ENCODE measurements at places on chromosomes 16 and 17. TPM values are rescaled to one million over a fixed set of nuclear protein-coding genes. Genes with fewer than 3 reads are reported as not detected.

Gene PRPSAP1
- total RNA-seq: 32.6 TPM

Gene KIFC3
- 81.5 TPM for total RNA-seq

GRCh38 chr16:4676831-4677230 is 16.5 kb upstream of the NUDT16L1 start:
- no peaks in the 10 kb centered on the region for H3K4me1 ChIP-seq
- no peak for DNase-seq
- H3K27me3 ChIP-seq: peaks cover 4% of the 10 kb centered on the region
- H3K27ac ChIP-seq: no peak overlapping the region

GRCh38 chr17:74295625-74296547 is 21.9 kb downstream of the DNAI2 start:
- H3K4me1 ChIP-seq: no peaks in the 10 kb centered on the region
- no peaks in the 10 kb centered on the region for H3K36me3 ChIP-seq
- H3K27me3 ChIP-seq: no peaks in the 10 kb centered on the region
- H3K4me3 ChIP-seq: no peak overlapping the region

Gene CCDC102A
- 4.2 TPM for total RNA-seq

- no peak overlapping the region for H3K4me3 ChIP-seq
- H3K36me3 ChIP-seq: peaks cover 39% of the 10 kb centered on the region
- H3K4me1 ChIP-seq: peaks cover 44% of the 10 kb centered on the region
- H3K27ac ChIP-seq: peak overlapping the region; percentile 62
Observed at GRCh38 chr16:346587-346986, 5.9 kb downstream of the AXIN1 start.

DNA sequence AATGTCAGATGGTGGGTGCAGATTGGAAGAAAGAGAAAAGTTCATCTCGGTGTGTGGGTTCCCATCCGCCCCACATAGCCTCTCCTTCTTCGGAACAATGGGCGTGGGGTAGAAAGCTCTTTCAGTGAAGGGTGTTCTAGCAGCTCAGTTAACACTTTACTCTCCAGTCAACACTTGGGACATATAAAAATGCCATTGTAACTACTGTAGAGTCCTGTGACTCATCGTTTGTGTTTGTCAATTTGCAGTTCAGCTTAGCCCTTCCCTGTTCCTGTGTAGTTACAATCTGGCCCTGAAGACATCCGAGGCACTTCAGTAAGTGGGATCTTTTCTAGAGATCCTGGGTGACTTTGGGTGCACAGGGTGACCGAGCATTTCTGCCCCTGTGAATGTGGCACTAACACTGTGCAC is 11.5 kb upstream of the CLEC18C start:
- peaks cover 3% of the 10 kb centered on the region for H3K27me3 ChIP-seq
- H3K36me3 ChIP-seq: peaks cover 7% of the 10 kb centered on the region
- DNase-seq: peak; percentile 70
- H3K27ac ChIP-seq: peak overlapping the region; percentile 55

GRCh38 chr16:3065069-3065741 is at the start of gene IL32:
IL32 (plus strand) TSS chr16:3065640; CDS start chr16:3065812, 172 bp downstream.
- no peaks in the 10 kb centered on the region for H3K36me3 ChIP-seq
- H3K4me1 ChIP-seq: peaks cover 9% of the 10 kb centered on the region
- DNase-seq: peak; percentile 16
- H3K4me3 ChIP-seq: no peak within 1 kb of the TSS
- H3K27me3 ChIP-seq: peaks cover 4% of the 10 kb centered on the region

GRCh38 chr17:82940226-82941020 is 100.6 kb upstream of the ZNF750 start:
- H3K27me3 ChIP-seq: no peaks in the 10 kb centered on the region
- H3K27ac ChIP-seq: no peak overlapping the region
- H3K36me3 ChIP-seq: peaks cover 37% of the 10 kb centered on the region
- H3K4me1 ChIP-seq: no peaks in the 10 kb centered on the region
- H3K4me3 ChIP-seq: no peak overlapping the region
- no peak for DNase-seq

Gene CBLN1
- not detected for total RNA-seq

- peaks cover 80% of the 10 kb centered on the region for H3K27me3 ChIP-seq
- H3K36me3 ChIP-seq: peaks cover 63% of the 10 kb centered on the region
- H3K4me3 ChIP-seq: peak overlapping the region; percentile 100
Observed at GRCh38 chr17:50184064-50184463, 17.4 kb downstream of the COL1A1 start.

DNA sequence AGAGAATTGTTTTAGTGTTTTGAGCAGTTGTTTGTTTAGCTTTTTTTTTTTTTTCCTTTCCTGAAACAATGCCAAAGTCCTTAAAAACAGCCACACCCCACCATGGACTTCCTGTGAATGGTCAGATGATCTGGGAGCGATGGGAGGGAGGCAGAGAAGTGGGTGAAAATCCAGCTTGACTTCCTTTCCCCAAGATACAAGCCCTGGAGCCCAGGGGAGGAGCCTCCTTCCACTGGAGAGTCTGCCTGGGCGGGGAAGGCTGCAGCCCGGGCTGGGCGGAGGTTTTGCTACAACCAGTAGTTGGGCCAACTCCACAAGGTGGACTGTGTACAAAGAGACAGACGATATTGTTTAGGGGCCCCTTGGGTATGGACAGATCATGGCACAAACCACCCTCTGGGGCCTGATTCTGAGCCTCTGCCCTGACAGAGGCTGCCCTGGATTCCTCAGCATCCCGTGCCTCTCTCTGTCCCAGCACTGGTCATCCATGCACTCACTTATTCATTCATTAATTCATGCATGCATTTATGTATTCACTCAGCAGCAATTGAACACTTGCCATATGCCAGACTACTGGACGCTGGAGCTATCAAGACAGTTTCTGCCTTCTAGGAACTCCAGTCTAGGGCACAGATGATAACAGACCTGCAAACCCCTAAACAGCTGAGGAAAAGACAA is 29.8 kb downstream of the WSB1 start:
- peaks cover 16% of the 10 kb centered on the region for H3K4me1 ChIP-seq
- no peaks in the 10 kb centered on the region for H3K36me3 ChIP-seq
- H3K27me3 ChIP-seq: peaks cover 2% of the 10 kb centered on the region

Gene ETV4
- total RNA-seq: 6.9 TPM

DNA sequence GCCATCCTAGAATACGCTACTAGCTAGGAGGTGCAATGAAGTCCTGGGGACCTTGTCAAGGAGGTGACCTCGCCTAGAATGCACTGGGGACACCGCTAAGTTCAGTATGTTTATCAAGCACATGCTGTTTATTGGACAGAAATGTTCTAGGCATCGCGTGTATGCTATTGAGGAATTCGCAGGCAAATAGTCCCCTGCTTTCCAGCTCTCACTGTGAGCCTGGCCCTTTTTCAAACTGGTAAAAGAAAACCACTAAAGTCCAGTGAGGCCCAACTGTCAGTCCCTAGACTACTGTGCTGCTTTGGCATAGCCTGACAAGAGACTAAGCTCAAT is 1.2 kb upstream of the FAM222B start:
- no peaks in the 10 kb centered on the region for H3K27me3 ChIP-seq
- peak overlapping the region; percentile 97 for H3K4me3 ChIP-seq
- H3K4me1 ChIP-seq: peaks cover 18% of the 10 kb centered on the region

DNA sequence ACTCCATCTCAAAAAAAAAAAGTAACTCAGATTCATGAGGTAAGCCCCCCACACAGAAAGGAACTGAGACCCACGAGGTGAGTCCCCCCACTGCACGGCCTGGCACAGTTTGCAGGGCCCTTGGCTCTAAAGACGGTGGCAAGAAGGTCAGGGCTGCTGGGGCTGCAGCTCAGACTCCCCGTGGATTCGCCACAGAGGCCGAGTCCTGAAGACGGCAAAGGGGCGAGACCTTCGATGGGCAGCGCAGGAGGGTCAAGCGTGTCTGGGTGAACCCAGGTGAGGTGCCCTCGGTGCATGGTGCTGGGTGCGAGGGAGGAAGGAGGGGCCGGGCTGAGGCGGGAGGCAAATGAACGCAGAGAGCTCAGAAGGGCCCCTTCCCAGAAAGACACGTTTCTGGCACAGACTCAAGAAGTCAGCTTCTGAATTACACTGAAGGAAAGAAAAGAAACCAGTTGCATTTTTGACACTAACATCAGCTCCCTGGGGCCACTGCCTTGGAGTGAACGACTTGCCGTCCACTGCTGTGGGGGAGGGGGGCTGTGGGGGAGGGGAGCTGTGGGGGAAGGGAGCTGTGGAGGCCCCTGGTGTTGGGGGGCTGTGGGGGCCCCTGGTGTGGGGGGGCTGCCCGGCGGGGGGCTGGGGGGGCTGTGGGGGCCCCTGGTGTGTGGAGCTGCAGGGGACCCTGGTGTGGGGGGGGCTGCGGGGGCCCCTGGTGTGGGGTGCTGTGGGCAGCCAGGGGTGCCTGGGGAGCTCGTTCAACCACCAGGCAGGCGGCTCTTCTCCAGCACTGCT is 69.8 kb upstream of the METRNL start:
- DNase-seq: no peak
- no peak overlapping the region for H3K27ac ChIP-seq
- peaks cover 23% of the 10 kb centered on the region for H3K36me3 ChIP-seq
- H3K4me1 ChIP-seq: peaks cover 14% of the 10 kb centered on the region

DNA sequence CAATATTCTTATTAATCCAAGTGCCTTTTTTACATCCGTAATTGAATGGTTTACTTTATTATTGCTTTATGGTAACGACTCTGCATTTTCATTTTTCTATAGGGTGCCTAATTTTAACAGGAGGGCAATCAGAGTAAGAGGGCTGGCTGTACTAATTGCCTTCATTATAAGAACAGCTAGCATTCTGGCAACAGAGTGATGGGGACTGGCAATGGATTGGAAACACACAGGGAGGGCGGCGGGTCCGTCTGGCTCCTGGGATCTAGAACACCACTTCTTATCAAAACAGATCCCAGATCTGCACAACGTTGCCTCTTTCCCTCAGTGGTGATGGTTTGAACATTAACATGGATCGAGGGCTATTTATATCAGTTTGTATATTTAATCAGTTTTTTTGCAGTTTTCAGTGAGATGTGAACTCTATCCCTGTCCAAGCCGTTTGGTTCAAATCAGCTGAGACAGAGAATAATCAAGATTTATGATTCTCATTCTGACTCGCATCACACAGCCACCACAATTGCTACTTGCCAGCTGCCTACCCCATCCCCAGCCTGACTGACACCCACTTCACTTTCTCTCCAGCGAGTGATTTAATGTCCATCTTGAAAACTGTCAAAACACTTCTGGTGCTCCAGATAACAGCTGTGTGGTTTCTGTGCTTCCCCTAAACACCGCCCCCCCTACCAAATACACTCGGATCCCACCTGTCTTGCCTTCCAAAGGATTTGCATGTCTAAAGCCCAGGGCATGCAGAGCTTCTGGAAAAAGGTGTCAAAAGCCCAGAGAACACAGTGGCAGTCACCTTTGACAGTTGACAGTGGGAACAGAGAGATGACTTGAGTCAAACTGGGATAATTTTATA is 327.9 kb downstream of the HS3ST4 start:
- H3K36me3 ChIP-seq: no peaks in the 10 kb centered on the region
- no peak for DNase-seq
- no peaks in the 10 kb centered on the region for H3K4me1 ChIP-seq
- H3K4me3 ChIP-seq: no peak overlapping the region

DNA sequence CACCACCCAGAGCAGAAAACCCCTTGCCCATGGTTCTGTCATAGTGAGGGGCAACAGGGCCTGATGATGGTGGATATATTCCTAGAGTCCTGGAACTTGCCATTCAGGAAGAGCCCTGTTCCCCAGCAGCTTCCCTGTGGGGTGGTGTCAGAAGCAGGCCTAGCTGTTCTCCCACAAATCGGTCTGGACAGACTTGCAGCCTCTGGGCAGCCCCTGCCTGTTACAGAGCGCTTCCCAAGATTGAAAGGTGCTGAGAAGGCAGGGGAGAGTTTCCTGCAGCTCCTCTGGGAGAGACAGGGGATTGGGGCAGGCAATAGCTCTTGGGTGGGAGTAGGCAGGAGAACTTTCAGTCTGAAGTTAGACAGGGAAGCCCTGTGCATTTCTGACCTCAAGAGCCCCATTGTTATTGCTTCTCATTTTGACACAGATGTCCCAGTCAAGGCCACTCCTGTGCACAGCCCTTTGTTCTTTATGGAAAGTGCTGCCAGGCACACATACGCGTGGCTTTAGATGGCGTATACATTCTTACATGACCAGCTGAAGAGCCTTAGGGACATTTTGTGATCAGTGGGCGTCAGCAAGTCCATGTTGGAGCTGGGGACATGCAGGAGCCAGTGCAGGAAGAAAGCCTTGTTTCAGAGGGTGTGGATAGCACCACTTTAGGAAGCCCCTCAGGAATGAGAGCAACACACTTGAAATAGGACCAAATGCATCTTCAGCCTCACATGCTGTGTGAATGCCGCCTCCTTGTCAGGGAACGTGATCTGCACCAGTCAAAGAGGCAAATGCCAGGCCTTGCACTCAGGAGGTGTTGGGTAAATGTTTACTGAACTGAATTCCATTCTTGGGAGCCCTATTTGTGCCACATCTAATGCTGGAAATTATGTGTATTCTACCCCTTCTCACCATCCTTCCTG is 67.5 kb downstream of the GNAO1 start:
- H3K4me1 ChIP-seq: no peaks in the 10 kb centered on the region
- H3K36me3 ChIP-seq: no peaks in the 10 kb centered on the region
- no peak overlapping the region for H3K27ac ChIP-seq
- no peak for DNase-seq
- H3K4me3 ChIP-seq: no peak overlapping the region

GRCh38 chr17:37212179-37212578 is 163.6 kb upstream of the C17orf78 start:
- H3K27ac ChIP-seq: no peak overlapping the region
- H3K4me1 ChIP-seq: peaks cover 7% of the 10 kb centered on the region
- no peaks in the 10 kb centered on the region for H3K27me3 ChIP-seq

GRCh38 chr17:69945698-69946185 is 129.3 kb upstream of the KCNJ16 start:
- H3K4me1 ChIP-seq: peaks cover 14% of the 10 kb centered on the region
- no peak overlapping the region for H3K4me3 ChIP-seq
- H3K36me3 ChIP-seq: no peaks in the 10 kb centered on the region
- no peak for DNase-seq
- no peak overlapping the region for H3K27ac ChIP-seq

DNA sequence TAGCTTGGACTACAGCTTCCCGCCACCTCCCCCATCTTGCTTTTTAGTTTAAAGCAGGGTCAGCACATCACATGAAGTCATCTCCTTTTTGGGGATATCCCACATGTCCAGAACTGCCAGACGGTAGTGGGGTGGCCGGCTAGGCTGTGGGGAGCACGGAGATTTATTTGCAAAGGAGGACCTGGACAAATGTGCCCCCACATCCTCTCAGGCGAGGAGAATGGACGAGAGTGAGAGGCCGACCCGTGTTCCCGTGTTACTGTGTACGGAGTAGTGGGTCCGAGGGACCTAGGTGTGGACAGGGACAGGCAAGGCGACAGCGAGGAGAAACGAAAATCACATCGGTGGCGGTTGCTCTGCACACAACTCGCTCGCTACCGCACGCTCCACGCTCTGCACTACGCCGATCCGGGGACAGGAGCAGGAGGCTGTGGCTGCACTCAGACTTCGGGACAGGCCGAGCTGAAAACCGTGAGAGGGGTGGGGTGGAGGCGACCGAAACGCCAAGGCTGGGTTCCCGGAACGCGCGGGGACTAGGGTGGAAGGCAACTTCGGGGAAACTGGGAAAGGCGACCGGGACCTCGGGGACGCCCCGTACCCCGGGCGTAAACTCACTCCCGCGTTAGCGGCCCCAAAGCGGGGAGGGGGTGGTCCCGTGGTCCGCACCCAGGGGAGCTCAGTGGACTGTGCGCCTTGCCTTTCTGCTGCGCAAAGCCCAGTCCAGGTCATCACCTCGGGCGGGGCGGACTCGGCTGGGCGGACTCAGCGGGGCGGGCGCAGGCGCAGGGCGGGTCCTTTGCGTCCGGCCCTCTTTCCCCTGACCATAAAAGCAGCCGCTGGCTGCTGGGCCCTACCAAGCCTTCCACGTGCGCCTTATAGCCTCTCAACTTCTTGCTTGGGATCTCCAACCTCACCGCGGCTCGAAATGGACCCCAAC is at the start of gene MT1A:
Gene MT1A (plus strand): TSS at position 853 of the 937 bp plus-strand sequence. CDS start 73 bp downstream, at position 926.
- no peaks in the 10 kb centered on the region for H3K36me3 ChIP-seq
- H3K27ac ChIP-seq: no peak within 1 kb of the TSS
- H3K4me1 ChIP-seq: peaks cover 19% of the 10 kb centered on the region
- H3K4me3 ChIP-seq: peak within 1 kb of the TSS; percentile 78

All from HFFc6 (cell line).